Caco-2 (cell line): ENCODE measurements at places on chromosomes 1 and 21. TPM values are rescaled to one million over a fixed set of nuclear protein-coding genes. Genes with fewer than 3 reads are reported as not detected.

The ANKRD35 gene
- 0.09 and 0.34 TPM in 2 replicates for total RNA-seq

The MPL gene
- 0.49 TPM in 1 of 2 replicates, not detected in the other for total RNA-seq

The RIIAD1 gene
- 0.88 and 1.0 TPM in 2 replicates for total RNA-seq

The SLC16A4 gene
- 7.6 and 9.3 TPM in 2 replicates for total RNA-seq

The ZNF648 gene
- not detected in 2 replicates for total RNA-seq

The FMO2 gene
- not detected in 2 replicates for total RNA-seq

The PRMT2 gene
- total RNA-seq = 56.2 and 60.6 TPM in 2 replicates
